ENCODE measurements at places on chromosomes 4 and X.

DNA sequence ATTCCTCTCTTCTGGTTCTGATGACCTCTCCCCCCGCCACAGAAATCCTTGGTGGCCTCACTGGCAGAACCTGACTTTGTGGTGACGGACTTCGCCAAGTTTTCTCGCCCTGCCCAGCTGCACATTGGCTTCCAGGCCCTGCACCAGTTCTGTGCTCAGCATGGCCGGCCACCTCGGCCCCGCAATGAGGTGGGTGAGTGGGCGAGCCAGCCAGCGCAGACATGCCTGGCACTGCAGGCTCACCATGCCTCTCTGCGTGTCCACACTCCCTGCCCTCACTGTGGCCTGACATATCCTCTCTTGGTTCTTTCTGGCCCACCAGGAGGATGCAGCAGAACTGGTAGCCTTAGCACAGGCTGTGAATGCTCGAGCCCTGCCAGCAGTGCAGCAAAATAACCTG lies 8.7 kb downstream of the UBA1 start:
- no peak for DNase-seq

DNA sequence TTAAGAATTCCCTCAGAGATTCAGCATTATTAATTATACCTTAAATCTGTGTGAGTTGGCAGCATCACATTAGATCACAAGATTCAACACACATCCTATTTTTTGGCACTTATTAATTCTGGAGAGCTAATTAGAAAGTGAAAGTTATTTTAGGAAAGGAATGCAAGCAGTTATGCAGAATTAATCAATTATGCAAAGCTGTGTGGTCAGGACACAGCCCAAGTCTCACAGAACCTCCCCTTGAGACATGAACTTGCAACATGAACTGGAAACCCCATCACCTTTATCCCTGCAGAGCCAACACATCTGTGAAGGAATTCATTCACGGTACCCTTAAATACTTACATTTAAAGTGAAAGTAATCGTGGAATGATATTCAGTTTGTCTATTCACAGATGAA lies 80.5 kb downstream of the TSPAN5 start:
- DNase-seq, result no peak

DNA sequence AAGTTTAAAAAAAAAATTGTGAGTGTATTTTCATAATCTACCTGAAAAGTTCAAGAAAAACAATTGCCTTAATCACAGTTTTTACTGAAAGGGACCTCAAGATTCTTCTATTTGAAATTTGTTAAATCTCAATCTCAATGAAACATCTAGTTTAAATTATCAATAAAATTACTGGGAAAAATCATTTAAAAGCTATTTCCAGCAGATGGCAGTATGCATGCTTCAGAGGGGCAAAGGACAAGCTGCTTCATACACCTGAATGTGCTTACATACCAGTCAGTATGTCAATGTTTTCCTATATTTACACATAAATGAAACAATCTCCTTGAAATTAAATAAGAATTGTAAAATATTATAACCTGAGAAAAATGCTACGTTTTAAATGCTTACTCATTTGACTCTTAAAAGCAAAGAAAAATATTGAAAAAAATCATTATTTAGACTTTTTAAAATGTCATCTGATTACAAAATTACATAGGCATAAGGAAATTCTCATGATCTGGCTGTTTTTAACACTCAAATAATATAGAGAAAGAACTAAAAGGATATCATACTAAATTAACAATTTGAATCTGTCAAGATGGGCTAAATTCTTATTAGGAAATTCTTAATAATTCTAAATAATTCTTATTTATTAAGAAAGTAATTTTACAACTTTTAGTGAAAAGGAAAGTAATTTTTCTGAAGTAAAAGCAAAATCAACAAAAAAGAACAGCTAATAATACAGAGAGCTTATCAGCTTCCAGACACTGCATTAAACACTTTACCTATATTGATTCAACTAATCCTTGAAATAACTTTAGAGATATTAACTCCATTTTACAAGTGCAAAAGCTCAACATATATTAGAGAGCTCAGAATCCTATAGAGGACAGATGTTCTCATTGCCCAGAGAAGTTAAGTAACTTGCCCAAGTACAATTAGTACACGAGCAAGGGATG lies 242.1 kb downstream of the ADAMTS3 start:
- no peak for DNase-seq

GRCh38 chrX:114065577-114066223 lies 518.2 kb upstream of the HTR2C start:
- DNase-seq, result no peak

Data from stimulated activated CD4-positive, alpha-beta T cell treated with anti-CD3 and anti-CD28 coated beads, Interleukin-2, amount 100 ng/mL, for 4 hours (primary cell).